ENCODE measurements at places on chromosomes 12 and 14.

- no peak for DNase-seq
Measured at GRCh38 chr12:57591782-57592325, 862 bp downstream of the PIP4K2C start.

- no peak for DNase-seq
Measured at GRCh38 chr14:26200687-26201086, 397.1 kb downstream of the NOVA1 start.

GRCh38 chr14:22088614-22089342, 415.2 kb upstream of the OR4E1 start:
- no peak for DNase-seq

DNA sequence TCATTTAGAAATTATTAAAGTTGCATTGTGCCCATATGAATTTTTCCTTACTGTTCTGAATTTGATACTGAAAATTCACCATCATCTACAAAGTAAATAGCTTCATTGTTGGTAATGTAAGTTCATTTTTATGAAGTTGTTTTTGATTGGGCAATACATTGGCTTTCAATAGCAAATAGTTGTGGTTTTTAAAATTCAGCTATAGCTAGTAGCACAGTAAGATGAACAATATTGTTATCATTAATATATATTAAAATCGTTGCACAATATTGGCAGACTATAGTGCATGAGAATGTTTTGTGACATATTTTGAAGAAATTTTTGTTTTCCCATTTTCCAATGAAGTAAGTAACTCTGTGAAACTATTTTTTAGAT, 575.0 kb downstream of the PRKD1 start:
- no peak for DNase-seq

DNA sequence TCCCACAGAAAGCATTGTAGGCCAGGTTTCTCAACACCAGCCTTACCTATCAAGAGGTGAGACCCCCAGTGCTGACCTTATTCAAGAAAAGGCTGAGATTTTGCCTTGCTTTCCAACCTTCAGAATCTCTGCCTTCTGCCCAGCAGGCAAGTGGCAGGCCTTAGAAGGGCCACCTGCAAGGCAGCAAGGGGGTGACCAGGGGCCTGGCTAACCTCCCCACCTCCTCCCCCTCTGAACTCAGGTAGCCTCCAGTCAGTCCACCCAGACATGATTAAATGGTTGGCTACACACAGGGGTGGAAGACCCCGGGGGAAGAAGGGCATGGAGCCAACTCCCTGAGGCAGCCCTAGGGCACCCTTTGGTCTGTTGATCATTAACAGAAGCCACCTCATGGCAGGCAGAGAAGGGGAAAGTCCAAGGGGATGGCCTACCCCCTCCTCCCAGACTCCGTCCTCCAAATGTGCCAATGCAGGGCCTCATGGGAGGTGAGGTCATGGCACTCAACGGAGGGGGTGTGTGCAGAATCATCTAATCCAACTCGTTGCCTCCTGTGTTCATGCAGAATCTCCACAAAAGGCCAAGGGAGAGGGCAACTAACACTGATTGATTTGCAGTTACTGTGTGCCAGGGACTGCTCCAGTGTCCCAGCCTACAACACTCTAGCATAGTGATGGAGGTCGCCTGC, 8.5 kb downstream of the ZFP36L1 start:
- no peak for DNase-seq

DNA sequence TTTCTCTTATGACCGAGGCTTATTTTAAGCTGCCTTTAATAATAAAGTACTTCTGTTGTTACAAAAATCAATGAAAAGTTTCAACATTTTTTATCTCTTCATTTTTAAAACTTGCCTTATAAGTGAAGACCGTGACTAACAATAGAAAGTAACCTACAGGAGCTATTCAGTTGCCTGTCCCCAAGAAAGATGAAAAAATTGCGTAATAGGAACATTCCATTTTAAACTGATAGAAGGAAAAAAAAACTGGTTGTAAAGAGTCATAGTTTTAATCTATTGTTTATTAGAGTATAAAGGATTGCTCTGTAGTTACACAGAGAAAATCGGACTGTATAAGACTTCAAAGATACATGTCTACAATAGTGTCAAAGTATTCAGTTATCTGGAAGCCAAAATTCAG, 83.3 kb downstream of the DAAM1 start:
- no peak for DNase-seq

DNA sequence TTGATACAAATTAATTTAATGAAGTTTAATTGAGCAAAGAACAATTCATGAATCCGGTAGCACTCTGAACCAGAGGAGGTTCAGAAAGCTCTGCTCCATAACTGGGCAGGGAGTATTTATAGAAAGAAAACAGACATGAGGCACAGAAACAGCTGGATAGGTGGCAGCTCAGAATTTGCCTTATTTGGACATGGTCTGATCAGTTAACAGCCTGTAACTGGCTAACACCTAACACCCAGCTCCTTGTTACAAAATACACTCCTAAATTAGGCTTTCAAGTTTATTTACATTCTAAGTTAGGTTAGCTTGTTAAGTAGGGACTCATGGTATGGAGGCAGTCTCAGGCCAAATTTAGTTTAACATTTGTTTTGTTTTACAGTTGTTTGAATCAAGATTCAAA, 67.8 kb upstream of the TMCC3 start:
- DNase-seq = no peak

GRCh38 chr14:90456551-90456950, 59.7 kb downstream of the CALM1 start:
- DNase-seq = no peak

DNA sequence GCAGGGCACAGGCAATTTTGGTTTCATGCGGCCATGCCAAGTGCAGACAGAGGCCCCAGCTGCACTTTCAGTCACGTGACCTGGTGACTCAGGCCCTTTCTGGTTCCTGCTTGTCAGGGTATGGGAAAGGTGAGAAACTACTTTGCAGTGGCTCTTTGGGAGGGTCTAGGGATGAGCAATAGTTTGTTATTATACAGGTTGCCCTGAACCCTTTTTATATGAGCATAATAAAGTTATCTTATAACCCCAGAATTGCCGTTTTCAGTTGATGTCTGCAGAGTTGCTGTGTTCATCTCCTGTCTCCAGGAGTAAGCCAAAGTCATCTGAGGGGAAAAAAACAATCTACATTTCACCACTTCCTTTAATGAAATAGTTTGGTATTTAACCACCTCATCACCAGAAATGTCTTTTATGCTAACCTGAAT, 30.9 kb upstream of the EMP1 start:
- peak; percentile 33 for DNase-seq

GRCh38 chr12:46788072-46788887, 37.5 kb downstream of the SLC38A4 start:
- no peak for DNase-seq

GRCh38 chr12:126362493-126362892, 1297.3 kb downstream of the AACS start:
- DNase-seq = no peak

- DNase-seq = no peak
Measured at GRCh38 chr12:65536876-65537681, 258.6 kb downstream of the MSRB3 start.

DNA sequence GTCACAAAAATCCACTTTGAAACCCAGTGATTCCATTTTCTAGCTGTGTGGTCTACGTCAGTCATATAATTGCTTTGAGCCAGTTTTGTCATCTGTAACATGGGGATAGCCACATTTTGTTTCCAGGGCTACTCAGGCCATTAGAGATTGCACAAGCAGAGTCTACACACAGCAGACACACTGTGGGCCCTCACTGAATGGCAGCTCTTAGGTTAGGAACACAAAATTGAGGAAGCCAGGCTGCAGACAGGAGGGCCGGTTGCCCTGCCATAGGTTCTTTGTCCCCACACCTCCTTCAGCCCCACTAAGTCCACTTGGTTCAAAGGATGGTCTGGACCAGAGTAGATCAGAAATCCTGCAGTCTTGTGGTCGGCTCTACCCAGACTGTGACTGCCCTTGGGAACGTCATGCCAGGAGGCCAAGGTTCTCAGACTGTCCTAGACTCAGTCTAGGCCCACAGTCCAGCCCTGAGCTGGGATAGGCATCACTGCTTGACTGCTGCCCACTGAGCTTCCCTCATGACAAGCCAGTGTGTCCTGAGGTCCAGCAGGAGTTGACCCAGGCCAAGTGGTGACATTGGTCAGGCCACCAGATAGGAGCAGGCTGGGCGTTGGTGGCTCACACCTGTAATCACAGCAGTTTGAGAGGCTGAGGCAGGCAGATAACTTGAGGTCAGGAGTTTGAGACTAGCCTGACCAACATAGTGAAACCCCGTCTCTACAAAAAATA, 3.8 kb upstream of the MYH7 start:
- DNase-seq = no peak

DNA sequence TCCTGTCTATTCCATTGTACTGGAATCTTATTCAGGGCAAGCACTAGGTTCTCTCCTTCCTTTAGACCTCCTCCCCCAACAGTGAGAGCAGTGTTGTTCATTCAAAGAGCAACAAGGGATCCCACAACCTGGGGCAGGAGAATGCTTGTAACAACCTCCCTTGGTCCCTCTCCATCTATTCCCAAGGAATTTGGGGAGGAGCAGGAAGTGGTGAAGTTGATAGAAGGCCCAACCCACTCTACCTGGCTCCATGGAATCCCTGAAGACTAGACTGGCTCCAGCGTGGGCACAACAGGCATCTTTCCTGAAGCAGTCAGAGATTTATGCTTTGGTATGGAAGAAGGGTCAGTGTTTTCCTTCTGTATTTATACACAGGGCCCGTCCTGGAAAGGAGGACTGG, 33.4 kb upstream of the CISTR start:
- no peak for DNase-seq

DNA sequence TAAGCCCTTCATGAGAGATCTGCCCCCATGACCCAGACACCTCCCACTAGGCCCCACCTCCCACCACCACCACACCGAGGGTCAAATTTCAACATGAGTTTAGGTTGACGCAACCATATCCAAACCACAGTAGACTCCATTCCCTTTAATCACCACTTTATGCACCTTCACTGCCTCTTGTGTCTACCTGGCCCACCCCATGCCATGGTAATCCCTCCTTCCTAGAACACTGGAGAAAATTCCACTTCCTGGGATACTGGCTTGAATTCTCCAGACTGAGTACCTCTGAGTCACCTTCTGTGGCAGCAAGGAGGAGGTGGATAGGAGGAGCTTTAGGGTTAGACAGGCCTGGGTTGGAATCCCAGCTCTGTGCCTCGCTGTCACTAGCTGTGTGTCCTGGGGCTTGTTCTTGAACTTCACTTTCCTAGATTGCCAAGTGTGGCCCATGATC, 26.1 kb upstream of the CIPC start:
- no peak for DNase-seq

DNA sequence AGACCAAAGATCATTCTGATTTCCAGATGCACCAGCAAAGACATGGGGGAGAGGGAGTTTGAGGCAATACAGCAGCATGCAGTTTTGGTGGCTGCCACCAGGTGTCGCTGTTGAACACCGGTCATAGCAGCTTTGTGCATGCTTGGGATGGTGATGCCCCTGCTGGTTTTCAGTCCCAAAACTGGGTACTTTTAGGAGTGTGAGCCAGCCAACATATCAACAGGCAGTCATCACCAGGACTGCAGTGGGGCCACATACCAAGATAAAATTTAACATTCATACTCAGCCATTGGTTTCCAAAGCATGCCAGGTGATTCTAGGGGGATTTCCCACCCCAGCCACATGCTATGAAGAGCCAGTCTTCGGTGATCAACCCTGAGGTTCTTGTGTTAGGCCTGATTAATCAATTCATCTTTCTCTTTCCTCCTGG, 64.2 kb downstream of the PHETA1 start:
- no peak for DNase-seq

- DNase-seq = peak; percentile 94
Measured at GRCh38 chr12:104286516-104287482, 16.7 kb upstream of the EID3 start.

GRCh38 chr12:10406725-10407124, 2.8 kb downstream of the KLRC4 start:
- no peak for DNase-seq

- no peak for DNase-seq
Measured at GRCh38 chr14:89241257-89241656, 175.8 kb downstream of the FOXN3 start.

DNA sequence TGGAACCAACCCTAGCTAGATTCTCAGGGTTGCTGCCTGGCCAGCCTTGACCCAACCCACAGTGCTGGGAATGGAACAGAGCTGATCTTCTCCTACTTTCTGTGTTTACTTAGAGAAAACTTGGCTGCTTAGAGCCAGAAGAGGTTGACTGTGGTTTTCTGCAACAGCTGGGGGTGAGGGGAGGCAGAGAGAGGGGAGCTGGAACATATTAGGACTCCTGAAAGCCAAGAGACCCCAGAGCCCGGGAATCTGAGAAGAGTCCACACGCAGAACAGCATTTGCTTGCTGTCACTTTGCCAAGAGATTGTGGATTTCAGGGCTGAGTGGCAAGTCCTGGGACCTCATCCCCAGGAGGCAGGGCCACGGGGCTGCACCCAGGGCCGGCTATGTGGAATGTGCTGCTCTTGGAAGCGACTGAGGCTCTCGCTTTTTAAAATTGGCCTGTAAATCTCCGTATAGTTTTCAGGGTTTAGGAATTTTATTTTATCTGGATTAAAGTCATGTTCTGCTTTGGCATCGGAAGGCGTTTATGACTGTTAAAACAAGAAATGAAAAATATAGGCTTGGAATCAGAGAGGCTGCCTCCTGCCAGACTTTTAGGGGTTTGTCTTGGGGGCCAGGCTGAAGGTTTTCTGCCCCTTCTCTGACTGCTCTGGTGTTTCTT, 22.3 kb upstream of the MED13L start:
- no peak for DNase-seq

GRCh38 chr14:73365727-73366126, 92.6 kb downstream of the NUMB start:
- no peak for DNase-seq

DNA sequence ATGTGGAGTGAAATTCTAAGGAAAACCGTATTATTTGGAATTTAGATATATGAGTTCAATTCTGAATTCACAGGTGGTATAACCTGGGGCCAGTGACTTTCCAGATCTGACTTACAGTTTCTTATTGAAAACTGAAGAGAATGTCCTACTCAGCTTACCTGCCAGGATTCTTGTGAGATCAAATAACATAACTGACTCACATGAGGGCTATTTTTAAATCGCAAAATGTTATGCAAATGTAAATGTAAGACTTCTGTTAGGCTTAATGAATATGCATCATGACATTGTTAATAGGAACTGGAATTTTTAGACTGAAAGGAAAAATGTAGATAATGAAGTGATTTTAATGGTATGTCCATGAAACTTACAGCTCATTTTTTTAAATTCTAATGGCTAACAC, 1142.1 kb downstream of the FLRT2 start:
- no peak for DNase-seq

GRCh38 chr14:96951511-96951910, 154.3 kb downstream of the VRK1 start:
- no peak for DNase-seq

GRCh38 chr14:41986700-41987099, 380.0 kb downstream of the LRFN5 start:
- DNase-seq = no peak

DNA sequence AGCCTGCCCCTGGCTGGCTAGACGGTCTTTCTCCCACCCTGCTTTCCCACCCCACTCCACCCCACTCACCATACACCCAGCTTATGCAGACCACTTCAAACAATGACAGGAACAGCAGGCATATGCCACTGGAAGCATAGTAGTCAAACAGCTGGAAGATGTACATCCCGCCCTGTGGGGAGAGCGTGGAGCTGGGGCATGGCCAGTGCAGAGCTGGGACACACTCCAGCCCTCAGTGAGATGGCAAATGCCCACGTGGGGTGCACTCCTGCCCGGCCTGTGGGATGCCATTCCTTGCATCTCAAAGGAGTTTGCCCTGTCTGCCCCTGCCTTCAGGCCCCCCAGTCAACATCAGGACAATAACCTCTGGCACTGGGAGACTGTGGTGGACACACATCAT, 18.8 kb downstream of the SLC6A12 start:
- DNase-seq = no peak

All from CD8-positive, alpha-beta memory T cell (primary cell).